Activated CD4-positive, alpha-beta T cell treated with anti-CD3 and anti-CD28 coated beads, Interleukin-2, amount 50 U/mL, for 24 hours (primary cell): ENCODE measurements at places on chromosomes 16 and 17.

- DNase-seq, result no peak
These were observed 17.6 kb downstream of the WWP2 start for GRCh38 chr16:69779724-69780123.

DNA sequence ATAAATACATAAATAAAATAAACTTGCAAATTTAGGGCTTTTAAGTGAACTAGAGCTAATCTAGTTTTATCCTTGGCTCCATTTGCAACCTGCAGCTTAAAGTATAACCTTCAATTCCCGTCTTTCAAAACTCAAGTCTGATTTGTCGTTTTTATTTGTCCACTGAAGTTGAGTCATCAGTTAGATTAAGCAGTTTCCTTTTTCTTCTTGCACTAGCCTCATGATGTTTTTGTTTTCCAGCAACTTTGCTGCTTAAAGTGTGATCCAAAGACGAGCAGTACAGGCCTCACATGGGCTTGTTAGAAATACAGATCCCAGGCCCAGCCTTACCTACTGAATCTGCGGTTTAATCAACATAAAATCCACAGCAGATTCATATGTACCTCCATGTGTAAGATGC lies 13.8 kb downstream of the ARSG start:
- DNase-seq, result no peak

GRCh38 chr17:49005140-49005539 lies 8.0 kb downstream of the IGF2BP1 start:
- DNase-seq, result no peak

DNA sequence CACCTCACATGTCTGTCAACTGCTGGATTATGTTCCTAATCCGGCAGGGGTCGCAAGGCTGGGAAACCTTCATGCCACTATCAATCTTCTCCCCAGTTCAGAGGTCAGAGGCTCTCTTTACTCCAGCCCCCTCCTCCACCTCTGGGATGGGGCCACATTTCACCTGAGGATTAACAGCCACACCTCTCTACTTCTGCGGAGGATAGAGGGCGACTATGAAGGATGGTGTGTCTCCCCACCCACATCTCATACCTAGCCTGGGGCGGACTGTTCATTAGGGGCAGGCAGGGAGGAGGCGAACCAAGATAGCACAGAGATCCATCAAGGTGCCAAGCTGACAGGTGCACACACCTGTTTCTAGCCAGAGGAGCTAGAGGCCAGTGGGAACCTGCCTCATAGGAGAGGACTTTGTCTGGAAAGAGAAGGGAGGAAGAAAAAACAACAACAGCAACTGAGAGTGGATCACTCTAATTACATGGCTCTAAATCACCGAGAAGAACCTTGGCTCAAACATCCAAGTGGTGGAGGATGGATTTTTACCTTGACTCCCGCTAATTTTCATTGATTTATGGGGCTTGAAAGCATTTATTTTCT lies 41.9 kb upstream of the SKAP1 start:
- no peak for DNase-seq

DNA sequence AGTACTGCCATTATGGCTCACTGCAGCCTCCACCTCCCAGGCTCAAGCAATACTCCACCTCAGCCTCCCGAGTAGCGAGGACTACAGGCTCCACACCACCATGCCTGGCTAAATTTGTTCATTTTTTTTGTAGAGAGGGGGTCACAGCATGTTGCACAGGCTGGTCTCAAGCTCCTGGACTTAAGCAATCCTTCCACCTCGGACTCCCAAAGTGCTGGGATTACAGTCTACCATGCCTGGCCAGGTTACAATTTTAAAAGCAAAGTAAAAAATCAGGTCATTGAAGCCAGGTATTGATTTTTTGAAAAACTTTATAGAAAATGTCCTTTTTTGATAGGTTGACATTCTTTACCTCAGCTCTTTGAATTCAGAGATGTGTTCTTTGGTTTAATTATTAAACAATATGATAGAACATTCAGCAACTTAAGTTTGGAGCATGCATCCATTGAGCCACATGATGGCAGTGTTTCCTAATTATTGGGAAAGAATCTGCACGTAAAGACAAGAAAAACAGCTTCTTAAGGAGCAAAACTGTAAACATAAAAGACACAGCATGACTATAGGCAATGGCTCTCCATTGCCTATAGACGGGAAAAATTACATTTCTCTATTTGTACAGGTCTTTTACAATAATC lies 1.7 kb upstream of the SLC16A11 start:
- DNase-seq, result no peak
